ENCODE measurements at places on chromosomes 5 and 9.

DNA sequence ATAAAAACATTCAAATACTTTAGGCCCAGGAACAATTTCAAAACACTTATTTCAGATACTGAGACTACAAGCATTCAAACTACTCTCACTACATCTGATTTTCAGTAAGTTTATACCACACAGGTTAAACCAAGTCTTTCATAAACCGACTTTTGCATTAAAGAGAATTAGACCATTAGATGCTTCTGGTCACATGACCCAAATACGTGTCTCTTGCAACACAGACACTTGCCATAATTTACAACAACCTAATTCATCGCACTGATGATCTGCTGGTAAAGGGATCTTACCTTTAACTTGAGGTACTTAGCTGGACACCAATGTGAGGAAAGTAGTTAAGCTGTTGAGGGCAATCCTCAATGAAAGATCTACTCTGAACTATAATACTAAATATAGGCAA lies 3.2 kb downstream of the HNRNPH1 start:
- peak; percentile 21 for DNase-seq

- DNase-seq = no peak
Measured at GRCh38 chr9:70260007-70260443, 1.2 kb downstream of the SMC5 start.

- peak; percentile 86 for DNase-seq
Measured at GRCh38 chr5:177500685-177501522, 3.5 kb upstream of the PDLIM7 start.

DNA sequence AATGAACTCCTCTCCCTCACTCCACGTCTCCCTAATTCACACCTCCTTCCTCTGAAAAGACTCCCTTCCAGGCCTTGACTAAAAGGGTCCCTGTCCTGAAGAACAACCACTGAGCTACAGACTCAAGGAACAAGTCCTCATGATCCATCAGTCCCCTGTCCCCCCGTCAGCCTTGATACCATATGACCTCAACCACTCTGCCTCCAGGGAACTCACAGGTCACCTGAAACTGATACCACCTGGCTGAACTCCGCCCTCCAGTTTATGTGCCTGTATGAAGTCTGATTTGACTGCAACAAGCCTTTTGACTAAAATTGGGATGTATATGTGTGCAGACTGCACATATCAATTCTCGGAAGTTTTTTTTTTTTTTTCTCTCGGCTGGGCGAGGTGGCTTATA lies 88.7 kb downstream of the UGCG start:
- no peak for DNase-seq

- DNase-seq = no peak
Measured at GRCh38 chr9:28134446-28134976, 561.2 kb upstream of the C9orf72 start.

- no peak for DNase-seq
Measured at GRCh38 chr5:51377151-51378060, 5.8 kb upstream of the ISL1 start.

GRCh38 chr5:111998871-111999270 lies 241.9 kb upstream of the NREP start:
- DNase-seq = no peak

GRCh38 chr5:158977642-158978041 lies 122.1 kb downstream of the EBF1 start:
- no peak for DNase-seq

DNA sequence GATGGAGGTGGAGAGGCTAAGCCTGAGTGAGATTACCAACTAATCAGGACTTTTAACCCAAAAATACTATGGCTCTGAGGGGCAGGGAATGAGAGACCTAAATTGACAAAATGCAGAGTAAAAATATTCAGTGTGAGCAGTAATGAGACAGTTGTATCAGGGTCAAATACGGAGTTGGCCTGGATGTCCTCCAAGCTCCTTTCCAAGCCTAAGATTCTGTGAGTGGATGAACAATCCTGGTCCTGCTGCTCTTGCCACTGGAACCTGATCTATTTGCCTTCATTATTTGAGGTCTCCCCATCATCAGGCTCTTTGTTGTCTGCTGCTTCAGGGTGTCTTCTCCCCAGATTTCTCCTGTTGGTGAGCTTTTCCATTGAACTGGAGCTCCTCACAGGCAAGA lies 1.1 kb downstream of the PDCD1LG2 start:
- DNase-seq = no peak

- no peak for DNase-seq
Measured at GRCh38 chr5:140295414-140295813, 7.5 kb downstream of the PFDN1 start.

DNA sequence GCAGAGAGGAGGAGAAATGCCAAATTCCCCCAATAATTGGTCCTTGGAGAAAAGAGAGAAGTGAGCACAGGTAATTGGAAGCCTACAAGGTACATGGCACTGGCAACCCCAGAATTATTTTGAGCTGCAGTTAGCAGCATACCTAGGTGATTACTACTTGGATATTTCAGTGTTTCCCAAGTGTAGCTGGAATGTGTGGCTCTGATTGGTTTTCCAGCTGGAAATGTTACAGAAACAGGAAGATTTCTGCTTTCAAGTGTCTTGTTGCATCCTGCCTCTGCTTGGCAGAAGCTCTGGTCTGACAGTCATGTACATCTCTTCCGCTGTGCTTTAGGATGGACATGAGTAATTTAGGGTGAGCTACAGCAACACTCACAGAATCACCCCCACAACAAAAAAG lies 262.1 kb downstream of the ENC1 start:
- no peak for DNase-seq

- no peak for DNase-seq
Measured at GRCh38 chr5:133943475-133943817, 25.0 kb downstream of the C5orf15 start.

- peak; percentile 81 for DNase-seq
Measured at GRCh38 chr5:68464424-68464823, 248.9 kb downstream of the PIK3R1 start.

DNA sequence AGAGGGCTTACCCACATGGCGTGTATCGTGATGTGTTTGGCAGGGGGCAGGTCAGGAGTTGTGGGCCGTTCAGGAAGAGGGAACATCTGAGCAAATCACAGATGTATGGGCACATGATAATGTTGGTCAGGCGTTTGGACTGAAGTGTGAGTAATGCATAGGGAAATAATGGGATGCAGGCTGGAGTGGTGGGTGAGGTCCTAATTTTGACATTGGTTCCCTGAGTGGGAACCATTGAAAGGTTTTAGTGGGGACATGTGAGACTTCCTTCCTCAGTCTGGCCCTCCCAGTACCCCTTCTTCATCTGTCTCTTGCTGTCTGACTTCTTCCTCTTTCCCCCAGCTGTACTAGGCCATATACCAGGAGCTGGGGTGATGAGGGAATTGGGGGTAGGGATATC lies 7.6 kb downstream of the OTULIN start:
- no peak for DNase-seq

DNA sequence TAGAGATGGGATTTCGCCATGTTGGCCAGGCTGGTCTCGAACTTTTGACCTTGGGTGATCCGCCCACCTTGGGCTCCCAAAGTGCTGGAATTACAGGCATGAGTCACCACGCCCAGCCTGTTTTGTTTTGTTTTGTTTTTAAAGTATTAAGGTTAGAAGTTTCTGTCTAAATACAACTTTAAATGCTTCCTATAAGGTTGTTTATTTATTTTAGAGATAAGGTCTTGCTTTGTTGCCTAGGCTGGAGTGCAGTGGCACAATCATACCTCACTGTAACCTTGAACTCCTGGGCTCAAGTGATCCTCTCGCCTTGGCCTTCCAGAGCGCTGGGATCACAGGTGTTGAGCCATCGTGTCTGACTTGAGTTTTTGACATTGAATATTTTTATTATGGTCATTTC lies 11.4 kb downstream of the MRRF start:
- DNase-seq = no peak

DNA sequence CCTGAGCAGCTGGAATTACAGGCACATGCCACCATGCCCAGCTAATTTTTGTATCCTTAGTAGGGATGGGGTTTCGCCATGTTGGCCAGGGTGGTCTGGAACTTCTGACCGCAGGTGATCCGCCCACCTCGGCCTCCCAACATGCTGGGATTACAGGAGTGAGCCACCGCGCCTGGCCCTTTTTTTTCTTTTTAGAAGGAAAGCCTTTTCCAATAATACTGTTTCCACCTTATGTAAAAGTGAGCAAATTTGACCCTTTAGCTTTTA lies 23.7 kb upstream of the F2R start:
- no peak for DNase-seq

GRCh38 chr9:99069075-99069474 lies 35.8 kb upstream of the TGFBR1 start:
- DNase-seq = no peak

GRCh38 chr9:105233873-105234272 lies 10.6 kb upstream of the SLC44A1 start:
- DNase-seq = no peak

DNA sequence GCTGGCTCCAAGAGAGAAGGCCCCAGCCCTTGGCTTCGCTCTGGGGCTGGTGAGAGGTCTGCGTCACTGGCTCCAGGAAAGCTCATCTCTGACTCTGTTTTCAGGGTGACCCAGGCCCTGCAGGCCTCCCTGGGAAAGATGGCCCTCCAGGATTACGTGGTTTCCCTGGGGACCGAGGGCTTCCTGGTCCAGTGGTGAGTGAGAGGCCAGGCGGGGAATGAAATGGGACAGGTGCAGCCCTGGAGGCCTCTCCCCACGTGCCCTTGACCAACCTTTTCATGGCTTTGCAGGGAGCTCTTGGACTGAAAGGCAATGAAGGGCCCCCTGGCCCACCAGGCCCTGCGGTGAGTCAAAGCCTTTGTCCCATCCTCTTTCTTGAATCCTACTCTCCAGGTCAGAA lies 75.7 kb upstream of the FCN2 start:
- no peak for DNase-seq

DNA sequence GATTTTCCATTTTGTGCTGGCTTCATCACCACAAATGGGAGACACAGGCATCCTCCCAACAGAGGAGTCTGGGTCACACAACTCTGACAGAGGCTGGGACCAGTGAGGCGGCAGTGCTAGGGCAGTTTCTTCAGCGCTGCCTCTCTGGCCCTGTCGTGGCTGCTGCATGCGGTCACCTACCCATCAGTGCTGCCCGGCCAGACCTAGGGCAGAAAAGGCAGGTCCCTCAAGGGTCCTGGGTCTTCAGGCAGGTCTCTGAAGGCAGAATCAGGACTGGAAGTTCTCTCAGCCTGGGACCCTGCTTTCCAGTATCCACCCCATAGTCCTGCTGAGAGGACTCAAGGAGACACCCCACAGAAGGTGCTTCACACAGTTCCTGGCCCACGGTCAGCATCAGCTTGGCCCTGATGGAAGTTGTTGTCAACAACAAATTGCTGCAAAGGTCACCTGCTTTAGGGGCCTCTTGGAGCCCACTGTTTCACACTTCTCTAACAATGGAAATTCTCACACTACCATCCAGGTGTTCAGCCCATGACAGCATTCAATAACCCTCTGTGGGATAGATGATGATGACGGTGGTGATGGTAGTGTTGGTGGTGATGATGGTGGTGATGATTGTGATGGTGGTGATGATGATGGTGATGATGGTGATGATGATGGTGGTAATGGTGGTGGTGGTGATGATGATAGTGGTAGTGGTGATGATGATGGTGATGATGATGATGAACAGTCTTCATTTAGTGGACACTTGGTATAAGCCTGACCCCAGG lies 146.4 kb upstream of the PPP1R26 start:
- no peak for DNase-seq

- DNase-seq = no peak
Measured at GRCh38 chr5:173247041-173247440, 12.0 kb upstream of the NKX2-5 start.

DNA sequence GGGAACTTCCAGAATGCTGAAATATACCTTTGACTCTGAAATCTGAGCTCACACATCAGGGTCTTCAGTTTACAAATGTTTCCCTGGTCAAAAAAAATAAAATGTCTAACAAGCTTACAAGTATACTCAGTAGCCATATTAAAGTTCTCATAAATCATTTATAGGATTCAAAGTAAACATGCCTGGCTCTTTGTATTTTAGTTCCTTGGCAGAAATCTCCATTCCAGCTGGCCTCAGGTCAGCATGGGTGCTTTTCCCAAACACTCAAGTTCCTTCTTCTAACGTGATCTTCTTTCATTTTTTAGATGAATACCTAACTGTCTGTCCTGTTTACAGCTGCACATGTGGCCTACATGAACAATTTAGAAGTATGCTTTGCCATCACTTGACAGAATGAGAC lies 263.2 kb downstream of the GAS1 start:
- DNase-seq = no peak

DNA sequence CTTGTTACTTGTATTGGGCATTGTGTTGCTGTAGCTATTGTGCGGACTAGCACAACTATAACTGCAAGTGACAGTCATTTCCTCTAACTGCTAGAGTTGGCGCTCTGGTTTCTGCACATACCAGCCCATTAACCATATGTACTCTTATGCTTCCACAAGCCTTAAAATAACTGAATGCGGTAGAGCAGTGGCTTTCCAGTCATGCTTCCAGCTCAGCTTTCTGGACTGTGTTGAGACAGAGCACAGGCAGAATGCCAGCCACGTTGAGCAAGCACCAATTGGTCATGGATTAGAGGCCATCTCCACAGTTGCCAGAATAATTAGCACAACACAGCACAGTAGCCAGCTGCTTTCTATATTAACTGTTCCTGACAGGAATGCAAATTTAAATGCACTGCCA lies 12.2 kb downstream of the INVS start:
- DNase-seq = no peak

DNA sequence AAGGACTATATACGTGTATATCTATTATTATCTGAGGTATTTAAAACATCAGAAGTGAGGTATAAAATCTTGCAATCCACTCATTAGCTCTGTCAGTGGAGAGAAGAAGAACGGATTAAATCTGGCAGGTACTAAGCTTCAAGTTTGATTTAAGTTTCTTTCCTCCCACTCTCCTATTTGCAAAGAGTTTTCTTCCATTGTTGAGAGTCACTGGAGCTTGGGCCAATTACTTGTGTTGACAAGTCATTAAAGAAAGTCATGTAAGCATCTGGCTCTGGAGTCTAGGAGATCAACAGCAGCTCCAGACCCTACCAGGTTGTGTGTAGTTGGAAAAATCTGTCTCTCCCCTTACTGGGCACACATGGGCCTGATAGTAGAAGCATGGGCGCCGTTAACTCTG lies 476.8 kb upstream of the SMARCA2 start:
- DNase-seq = no peak

DNA sequence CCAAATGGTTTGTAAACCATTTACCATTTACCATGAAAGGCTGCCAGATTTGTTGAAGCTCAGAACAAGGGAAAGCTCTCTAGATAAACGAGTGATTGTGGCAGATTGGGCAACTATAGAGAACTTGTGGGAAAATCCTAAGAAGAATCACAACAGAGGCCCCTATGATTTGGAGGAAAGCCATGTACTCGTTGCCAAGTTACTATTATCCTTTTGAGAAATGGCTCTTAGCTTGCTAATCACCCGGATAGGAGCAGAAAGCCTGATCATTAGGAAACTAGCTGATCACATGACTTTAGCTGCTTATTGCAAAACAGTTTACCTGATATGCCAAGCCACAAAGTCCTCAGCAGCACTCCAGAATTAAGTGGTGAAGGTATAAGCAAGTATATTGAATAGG lies 23.5 kb upstream of the ATG10 start:
- no peak for DNase-seq

- no peak for DNase-seq
Measured at GRCh38 chr5:118902656-118903438, 85.5 kb downstream of the DTWD2 start.

GRCh38 chr9:98502976-98503325 lies 205.8 kb downstream of the GABBR2 start:
- no peak for DNase-seq

Data from activated CD4-positive, alpha-beta T cell treated with anti-CD3 and anti-CD28 coated beads, Interleukin-2, Interleukin-6, amounts not matched to agents 100 ng/mL and 50 ng/mL, durations not matched to agents 16 hours and 8 hours (primary cell).